ENCODE measurements at places on chromosomes 5 and 9.

DNA sequence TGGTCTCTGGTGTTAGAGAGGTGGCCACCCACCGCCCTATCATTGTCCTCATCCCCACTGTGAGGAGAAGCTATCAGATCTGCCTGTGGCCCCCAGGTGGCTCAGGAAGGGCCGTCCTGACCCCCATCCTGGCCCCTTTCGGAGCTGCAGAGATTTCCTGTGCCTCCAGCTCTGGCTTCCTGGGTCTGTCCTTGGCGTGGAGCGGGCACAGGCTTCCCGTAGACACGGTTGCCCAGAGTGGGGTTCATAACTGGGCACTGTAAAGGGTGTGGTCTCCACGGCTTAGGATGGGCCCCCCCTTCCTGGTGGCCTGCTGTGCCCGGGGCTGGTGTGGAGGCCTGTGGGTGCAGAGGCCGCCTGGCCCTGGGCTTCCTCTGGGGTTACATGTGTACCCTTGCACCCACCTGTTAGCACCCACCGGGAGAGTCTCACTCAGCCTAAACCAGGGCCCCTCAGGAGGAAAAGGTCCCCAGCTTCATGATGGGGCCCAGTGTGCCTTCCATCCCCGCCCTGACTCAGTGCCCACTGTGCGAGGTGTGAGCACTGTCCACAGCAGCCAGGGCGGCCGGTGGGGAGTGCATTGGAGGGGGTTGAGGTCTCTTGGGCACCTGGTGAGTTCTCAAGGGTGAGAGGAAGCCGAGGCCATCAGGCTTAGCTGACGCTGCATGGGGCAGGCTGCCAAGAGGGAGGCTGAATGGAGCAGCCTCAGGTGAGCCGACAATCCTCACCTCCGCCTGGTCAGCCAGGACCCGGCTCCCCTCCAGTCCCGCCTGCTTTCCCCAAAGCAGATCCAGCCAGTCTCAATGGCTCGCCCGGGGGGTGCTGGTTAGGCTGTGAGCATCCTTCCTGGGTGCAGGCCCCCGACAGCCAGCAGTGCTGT, 15.3 kb upstream of the AJM1 start:
- DNase-seq = no peak

DNA sequence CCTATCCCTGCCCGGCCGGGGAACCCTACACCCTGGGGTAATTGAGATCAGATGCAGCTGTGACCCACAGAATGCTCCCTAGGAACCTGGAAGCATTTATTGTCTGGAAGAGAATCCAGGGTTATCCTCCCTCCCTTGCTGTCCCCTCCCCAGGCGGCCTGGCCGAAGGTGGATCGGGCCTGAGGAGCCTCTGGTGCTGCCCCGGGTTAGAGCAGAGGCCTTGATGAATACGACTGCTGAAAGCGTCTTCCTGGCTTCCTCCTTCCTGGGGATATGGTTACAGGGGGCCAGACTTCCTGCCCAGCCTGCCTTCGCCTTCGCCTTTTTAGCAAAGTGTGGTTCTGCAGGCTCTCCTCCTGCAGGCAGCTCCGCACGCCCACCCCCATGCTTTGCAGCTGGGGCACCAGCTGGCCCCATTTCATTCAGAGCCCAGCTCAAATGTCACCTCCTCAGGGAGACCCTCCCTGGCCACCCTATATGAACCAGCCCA, 22.5 kb upstream of the PTGS1 start:
- DNase-seq = no peak

DNA sequence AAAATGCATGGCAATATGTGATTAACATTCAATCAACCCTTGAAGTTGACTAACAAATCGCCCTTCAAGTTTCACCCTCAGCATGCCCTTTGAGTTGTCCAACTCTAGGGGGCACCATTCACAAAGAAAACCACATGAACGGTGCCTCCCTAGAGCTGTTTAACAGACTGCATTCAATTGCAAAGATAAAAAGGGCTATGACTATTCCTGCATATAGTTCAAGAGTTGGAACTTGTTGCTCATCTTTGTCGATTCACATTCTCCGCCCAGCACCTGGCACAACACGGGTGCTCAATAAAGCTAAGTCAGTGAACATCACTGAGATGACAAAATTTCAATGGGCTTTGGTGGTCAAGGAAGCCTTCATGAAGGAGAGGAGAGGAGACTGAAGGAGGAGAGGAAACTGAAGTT, 69.6 kb upstream of the SLC30A5 start:
- DNase-seq = peak; percentile 67

- peak; percentile 53 for DNase-seq
Observed at GRCh38 chr5:130222573-130222972, 318.3 kb downstream of the CHSY3 start.

DNA sequence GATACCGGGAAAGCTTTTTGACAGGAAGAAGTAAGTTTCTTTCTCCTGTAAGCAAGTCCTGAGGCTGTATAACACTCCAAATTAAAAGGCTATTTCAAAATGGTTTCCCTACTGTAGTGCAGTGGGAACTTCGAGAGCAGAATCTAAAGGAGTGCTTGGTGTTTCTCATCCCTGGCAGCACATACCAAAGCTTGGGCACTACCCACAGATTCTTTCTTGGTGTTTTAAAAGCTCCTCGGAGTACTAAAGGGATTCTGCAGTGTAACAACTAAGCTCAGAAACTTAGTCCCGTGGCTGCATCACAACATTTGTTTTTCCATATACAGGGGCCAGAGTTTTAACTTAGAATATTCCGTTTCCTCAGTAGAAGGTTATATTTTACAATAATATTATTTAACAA, 5.6 kb upstream of the APC start:
- DNase-seq = no peak

- DNase-seq = no peak
Observed at GRCh38 chr5:56574778-56575177, 240.6 kb upstream of the MAP3K1 start.

DNA sequence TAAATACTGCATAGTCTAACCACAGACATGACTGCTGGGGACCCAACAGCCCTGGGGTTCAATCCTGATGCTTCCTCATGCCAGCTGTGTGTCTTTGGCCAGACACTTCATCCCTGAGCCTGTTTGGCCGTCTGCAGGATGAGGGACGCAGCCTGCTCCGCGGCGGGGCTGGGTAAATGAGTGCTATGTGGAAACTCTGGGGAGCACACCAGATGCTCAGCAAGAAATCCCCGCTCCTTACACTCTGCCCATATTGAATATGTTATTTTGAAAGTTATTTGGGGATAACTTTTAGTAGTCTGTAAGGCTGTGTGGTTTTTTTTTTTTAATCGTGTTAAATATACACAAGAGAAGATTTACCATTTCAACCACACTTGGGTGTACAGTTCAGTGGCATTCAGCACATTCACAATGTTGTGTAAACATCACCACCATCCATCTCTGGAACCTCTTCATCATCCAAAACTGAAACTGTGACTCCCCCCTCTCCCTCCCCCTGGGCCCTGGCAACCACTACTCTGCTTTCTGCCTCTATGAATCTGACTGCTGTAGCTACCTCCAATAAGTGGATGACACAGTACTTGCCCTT, 42.7 kb downstream of the SH3PXD2B start:
- peak; percentile 50 for DNase-seq

- DNase-seq = no peak
Observed at GRCh38 chr9:130688072-130688471, 5.5 kb upstream of the EXOSC2 start.

DNA sequence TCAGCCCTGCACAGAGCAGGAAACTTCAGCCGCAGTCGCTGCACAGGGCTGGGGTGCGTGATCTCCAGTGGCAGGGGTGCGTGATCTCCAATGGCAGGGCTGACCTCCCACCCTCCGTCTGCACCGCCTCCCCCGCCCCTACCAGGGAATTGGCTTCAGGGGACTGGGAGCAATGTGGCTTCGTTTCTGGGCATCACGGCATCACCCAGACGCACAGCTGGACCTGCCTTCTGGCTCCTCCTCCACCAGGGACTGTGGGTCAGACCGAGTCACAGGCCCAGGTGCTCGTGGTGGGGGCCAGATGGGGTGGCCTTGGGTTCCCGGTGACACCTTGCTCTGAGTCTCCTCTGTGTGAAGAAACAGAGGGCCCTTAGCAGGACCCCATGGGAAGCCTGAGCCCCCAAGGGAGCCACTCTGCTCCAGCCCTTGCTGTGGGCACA, 51.1 kb downstream of the AHRR start:
- DNase-seq = no peak

DNA sequence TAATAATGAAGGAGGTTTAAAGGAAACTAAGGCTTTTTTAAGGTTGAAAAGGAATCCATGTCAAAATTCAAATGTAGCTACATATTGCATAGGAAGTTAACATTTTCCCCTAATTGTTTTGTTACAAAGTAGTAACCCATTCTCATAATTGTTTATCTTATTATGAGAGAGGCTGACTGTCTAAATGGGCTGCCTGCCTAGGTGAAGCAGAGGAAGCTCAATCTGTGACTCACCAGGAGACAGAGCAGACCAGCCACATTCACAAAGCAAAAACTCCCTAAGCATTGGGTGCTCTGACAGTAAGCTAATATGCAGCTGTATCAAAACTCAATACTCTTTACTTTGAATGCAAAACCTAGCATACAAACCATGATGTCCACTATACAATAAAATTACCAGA, 208.5 kb downstream of the ROR2 start:
- DNase-seq = peak; percentile 71

DNA sequence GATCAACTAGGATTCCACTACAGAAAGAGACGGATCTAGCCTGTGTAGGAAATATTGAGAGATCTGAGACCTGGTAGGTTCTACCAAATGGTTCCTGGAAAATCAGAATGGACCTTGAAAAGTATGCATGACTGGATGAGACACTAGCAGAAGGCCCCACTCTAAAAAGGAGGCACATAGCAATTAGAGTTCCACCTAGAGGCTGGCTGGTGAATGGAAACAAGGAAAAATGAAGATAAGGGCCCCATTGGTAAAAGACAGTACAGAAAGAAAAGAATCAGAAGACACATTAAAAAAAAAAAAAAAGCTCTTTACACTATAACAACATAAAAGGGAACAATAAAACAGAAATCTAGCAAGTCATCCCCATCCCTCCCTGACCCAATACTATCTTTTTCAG, 518.5 kb downstream of the NR2F1-AS1 start:
- no peak for DNase-seq
